ENCODE measurements at places on chromosomes 5 and 9.

- DNase-seq, result no peak
These were observed 23.7 kb downstream of the BARHL1 start for GRCh38 chr9:132606066-132606465.

DNA sequence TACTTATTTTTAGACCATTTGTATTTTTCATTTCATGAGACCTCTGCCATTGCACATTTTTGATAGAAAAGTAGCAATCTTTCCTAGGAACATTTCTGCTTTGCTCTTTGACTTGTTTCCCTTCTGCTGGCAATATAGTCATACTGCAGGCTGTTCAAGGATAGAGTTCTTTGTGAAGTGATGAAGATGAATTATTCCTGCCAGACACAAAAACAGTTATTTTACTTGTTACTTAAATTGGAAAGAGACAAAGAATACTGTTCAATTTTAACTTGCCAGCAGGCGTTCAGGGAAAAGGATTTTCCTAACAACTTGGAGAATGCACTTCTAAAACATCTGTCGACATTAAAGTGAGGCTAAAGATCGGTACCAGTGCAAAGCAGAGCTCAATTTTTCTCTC is 251.7 kb upstream of the ACTBL2 start:
- no peak for DNase-seq

DNA sequence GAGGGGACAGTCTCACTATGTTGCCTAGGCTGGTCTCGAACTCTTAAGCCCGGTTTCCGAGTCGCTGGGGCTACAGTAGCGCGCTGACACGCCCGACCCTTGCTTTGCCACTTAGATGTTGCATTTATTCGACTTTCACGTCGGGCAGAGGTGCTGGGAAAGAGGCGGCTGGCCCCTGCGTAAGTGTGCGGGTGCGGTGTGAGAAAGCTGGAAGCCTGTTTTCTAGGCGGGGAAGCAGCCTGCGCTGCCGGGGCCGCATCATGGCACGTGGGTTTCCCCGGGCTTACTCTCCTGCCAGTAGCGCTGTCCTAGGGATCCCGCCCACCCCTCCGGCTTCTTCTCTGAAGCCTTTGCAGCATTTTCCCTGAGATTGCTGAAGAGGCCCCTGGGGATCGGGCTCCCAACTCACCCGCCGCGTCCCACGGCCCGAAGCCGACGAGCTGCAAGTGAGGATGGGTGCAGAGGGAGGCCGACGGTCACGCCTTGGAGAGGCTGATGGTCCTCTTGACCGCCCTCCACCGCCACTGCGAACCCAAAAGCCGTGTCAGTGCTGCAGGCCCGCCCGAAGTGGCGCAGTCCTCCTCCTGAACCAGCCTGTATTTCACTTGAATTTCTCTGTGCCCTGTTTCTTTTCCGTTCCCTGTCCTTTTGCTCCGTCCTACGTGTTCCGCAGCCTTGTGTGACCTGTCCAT is 5.8 kb upstream of the TRIM41 start:
- DNase-seq, result no peak

- DNase-seq, result no peak
These were observed 21.9 kb downstream of the CD14 start for GRCh38 chr5:140611020-140611521.

DNA sequence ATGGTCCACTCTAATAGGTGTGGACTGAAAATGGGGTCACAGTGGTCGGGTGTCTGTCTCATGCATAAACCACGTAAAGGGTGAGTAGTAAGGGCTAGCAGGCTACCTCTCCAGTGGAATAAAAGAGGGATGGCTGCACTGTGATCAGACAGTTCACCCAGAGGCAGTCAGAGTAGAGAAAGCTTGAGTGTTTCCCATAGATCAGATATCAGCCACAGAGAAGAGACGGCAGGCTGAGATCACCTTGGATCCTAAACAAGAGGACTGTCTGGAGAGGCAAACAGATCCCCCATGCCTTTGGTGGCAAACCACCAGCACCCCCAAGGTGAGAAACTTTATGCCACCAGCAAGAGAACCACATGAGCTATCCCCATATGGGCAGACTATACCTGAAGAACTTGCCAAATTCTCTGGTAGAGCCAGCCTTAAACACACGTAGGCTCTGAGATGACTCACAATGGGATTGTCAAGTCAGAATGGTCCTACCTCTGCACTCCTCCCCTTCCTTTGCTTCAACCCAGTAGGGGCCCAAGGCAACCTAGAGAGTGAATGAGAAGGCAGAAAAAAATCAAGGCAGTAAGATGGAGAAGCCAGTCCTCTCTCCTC is 205.2 kb upstream of the MAP3K1 start:
- peak; percentile 6 for DNase-seq

- DNase-seq, result no peak
These were observed 56.2 kb downstream of the DENND4C start for GRCh38 chr9:19286634-19287188.

DNA sequence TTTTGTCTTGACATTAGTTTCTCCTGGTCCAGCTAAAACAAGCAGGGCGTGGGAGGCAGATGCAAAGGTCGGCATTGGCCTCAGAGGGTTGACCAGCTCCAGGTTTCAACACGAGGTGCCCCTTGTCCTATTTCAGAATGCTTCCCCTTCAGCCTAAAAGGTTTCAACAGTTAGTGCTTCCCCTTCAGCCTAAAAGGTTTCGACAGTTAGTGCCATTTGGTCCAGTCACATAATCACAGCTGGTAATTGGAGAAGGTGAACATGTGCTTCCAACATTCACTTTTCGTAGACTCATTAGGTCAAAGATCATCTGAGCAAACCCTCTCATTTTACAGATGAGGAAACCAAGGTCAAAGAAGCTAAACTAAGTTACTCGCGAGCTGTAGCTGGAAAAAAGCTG is 270.3 kb upstream of the MAP3K1 start:
- DNase-seq, result no peak

DNA sequence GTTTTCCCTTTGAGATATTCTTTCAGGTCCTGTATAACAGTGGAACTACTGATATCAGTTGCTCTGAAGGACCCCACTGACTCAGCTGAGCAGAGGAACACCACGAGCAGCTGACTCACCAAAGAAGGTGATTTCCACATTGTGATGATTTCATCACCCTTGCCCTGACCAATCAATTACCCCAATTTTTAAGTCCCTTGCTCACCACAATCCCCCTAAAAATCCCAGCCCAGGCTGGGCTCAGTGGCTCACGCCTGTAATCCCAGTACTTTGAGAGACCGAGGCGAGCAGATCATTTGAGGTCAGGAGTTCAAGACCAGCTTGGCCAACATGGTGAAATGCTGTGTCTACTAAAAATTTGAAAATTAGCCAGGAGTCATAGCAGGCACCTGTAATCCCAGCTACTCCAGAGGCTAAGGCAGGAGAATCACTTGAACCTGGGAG is 125.3 kb upstream of the ABCA1 start:
- peak; percentile 8 for DNase-seq

DNA sequence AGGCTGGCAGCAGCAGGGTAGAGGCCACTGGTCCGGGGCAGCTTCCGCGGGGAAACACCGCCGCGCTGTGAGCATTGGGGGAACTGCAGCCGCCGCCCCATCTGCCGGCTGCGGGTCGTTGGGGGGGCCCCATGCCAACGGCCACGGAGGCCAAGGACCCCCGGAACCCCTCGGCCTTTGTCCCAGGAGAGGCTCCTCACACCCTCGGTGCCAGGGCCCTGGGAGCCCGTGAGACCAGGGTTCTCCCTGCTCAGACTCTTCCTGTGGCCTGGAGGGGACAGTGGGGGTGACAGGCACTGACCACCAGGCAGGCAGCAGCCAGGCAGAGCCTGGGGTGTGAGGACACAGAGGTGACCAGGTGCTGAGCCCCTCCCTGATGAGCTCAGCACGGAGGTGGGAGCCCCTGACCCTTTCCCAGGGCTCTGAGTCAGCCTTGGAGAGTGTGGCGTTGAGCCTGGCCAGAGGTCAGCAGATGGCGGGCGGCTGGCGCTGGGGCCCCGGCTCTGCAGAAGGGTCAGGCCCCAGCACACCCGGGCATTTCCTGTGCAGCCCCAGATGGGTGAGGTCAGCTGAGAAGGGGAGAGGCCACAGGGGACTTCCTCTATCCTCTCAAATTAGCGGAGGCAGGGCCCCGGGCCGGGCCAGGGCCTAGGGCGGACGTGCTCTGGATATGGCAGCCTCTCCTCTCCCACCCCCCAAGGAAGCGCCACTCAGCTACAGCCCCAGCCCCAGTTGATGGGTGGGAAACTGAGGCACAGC is 17.9 kb upstream of the EGFL7 start:
- DNase-seq, result peak; percentile 65

DNA sequence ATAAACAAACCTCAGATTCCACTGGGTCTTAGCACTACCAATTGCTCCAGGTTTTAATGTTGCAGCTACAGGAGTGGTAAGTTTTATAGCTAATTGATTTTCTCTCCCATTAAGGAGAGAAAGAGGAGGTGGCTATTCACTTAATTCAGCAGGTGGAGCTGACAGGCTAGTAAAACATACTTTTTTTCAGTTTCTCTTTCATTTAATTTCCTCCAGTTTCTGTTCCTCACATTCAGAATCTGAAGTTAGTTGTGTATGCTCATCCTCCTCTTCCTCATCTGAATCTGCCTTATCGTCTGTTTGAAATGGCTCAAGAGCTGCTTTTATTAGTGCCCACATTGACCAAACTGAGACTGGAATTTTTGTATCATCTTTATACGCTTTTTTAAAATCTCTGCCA is 98.0 kb downstream of the PLPPR1 start:
- no peak for DNase-seq

GRCh38 chr5:128201065-128201926 is 117.7 kb downstream of the SLC12A2 start:
- peak; percentile 71 for DNase-seq

GRCh38 chr5:62431735-62432620 is 19.4 kb downstream of the IPO11 start:
- DNase-seq, result no peak

- no peak for DNase-seq
These were observed 159.8 kb upstream of the MVB12B start for GRCh38 chr9:126166866-126167265.

- no peak for DNase-seq
These were observed 69.5 kb downstream of the PRR16 start for GRCh38 chr5:120533581-120533980.

DNA sequence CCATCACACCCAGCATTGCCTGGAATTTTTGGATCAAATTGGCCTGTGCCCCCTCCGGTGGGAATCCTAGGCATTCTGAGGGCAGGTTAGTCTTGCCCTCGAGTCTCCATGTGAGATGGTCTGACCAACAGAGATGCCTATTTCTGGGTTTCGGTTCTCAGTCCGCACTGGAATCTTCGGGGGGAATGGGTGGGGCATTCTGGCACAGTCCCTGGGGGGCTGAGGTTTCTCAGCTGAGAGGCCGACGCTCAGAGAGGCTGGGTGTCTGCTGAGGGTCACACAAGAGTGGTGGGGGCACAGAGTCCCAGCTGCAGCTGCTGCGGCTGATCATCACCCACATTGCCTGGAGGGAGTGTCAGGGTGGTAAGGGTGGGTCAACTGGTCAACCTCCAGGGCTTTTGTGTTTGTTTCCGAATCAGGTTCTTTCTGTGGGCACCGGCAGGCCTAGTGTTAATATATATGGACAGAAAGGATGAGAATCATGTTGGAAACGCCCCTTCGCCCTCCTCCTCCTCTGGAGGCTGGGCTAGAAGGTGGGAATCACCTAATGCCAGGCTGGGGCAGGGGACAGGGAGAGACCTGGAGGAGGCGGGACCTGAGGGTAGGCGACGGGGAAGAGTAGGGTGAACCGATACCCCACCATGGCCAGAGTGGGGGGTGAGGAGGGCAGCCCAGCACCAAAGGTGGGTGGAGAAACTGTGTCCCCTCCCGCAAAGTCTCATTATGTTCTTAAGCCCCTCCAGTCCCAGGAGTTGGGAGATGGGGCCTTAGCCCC is 149.5 kb upstream of the PHYKPL start:
- no peak for DNase-seq

- no peak for DNase-seq
These were observed 21.3 kb downstream of the ABCA1 start for GRCh38 chr9:104906441-104907277.
